Activated effector memory CD4-positive, alpha-beta T cell treated with Interleukin-2 at 50 U/mL for 16 hours (primary cell): ENCODE measurements at places on chromosomes 3 and 15.

DNA sequence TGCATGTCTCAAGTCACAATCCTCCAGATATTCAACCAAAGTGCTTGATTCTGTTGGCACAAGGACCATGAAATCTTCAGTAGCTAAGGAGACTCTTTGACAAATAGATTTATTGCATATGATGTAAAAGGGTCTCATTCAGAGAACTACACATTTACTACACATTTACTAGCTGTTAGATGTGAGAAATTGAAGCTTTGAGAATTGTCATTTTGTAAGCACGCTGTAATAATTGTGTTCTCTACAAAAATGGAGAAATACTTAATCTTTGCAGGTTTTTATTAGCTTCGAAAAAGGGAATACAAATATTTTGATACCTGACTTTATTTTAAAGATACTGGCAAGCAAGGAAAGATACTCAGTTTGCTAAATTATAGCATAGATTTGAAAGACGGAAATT is 70.2 kb upstream of the CHD2 start:
- DNase-seq = no peak

DNA sequence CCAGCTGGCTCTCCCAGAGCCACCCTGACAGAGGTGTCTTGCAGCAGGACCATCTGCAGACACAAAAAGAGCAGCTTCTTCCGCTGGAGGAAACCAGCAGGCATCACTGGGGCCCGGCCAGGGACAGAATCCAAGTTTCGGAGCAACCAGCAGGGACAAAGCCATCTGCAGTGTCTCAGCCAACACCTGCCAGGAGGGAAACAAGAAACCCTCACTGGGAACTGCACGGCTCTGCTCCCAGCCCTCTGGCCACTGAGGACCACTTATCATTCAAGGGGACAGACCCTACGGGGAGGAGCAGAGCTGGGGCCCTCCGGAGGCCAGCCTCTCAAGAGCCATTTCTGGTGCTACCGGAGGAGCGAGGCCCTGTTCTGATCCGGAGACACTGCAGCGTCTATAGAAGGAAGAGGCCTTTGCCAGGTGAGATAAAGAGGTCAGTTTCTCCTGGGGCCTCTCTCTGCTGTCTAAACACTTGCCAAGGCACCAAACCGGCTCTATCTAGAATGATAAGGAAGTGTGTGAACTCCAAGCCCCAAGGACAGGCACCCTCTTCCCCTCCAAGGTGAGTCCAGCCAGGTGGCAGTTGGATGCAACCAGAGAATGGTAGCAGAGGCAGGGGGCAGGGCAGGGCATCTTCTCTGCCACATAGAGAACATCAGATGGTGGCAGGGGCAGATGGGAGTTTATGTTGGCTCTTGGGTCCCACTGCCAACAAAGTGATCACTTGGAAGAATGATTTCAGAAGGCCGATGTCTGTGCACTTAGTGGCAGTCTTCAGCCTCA is 89.0 kb downstream of the CHSY1 start:
- no peak for DNase-seq

- no peak for DNase-seq
These were observed 12.1 kb upstream of the POLG start for GRCh38 chr15:89346516-89347231.

DNA sequence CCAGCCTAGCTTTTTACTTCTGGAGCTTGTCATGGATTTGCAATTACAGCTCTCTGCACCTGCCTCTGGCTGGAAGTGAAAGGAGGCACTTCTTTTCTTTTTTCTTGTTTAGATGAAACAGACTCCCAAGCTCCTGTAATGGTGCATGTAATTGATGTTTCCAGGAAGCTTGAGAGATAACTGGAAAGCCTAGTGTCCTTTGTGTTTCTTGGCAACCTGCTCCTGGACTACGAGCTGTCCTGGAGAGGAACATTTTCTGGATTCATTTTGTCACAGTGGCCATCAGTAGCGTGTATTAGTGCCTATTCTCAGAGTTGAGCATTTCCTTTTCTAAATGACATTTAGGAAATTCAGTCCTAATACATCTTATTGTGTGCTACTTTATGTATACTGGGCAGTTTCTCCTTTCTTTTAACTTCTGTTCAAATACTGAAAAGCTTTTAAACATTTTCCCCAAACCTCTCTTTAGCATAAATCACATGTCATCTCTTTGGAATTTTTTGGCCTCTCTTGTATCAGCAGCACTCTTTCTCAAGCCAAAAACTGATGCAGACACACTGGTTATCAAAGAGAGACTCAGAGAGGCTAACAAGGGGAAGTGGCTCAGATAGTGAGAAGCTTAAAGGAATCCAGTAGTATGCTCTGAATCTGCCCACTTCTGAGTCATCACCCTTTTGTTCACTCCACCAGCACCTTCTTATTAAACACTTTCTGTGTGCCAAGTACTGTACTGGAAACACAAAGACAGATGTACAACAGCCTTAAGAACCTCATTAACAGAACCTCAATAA is 62.6 kb upstream of the SLC2A2 start:
- DNase-seq = no peak

GRCh38 chr15:66921319-66921915 is 144.0 kb upstream of the SMAD3 start:
- no peak for DNase-seq

DNA sequence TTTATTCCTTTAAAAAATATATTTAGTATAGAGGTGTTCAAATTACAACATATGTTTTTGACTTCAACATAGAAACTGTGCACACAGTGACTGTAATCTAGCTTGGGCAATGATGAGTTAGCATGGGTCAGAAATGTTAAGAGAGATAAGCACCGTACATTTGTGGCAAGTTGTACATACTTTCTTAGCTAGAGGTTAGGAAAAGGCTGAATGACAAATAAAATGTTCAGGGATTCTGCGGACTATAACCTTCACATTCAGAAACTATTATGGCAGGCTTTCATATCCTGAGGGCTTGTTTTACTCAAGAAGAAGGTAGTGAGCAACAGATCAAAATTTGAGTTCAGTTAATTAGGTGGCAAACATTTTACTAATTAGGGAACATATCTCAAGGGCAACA is 379.7 kb upstream of the EPHA6 start:
- DNase-seq = no peak

GRCh38 chr3:69012800-69013252 is 658 bp downstream of the EOGT start:
- no peak for DNase-seq

DNA sequence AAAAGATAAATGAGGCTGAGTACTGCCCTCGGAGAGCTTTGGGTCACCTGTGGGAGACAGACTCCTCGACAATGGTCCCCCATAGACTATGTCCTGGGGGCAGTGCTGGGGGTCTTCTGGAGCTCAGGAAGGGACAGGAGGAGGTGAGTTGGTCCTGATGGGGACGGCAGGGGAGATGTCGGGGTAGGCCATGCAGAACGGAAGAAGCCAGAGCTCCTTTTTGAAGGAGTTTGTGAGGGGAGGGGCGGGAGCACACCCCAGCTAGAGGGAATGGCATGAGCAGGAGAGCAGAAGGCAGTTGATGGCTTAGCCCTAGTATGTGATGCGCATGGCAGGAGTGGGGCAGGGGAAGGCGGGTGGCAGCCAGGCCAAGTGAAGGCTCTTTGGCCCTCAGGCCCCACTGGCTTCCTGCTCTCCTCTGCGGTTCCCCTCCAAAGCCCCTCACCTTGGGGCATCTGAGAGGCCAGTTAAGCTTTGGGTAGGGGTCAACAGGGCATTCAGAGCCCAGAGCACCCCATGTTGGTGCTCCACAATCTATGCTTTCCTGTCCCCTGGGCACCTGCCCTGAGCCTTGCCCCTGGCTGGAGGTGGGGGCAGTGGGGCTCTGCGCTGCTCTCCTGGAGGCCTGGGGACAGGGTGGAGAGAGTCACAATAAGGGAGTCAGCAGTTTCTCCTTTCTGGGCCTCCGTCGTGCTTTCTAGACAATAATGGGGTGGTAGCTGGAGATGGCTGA is 179.3 kb downstream of the SMAD6 start:
- no peak for DNase-seq

DNA sequence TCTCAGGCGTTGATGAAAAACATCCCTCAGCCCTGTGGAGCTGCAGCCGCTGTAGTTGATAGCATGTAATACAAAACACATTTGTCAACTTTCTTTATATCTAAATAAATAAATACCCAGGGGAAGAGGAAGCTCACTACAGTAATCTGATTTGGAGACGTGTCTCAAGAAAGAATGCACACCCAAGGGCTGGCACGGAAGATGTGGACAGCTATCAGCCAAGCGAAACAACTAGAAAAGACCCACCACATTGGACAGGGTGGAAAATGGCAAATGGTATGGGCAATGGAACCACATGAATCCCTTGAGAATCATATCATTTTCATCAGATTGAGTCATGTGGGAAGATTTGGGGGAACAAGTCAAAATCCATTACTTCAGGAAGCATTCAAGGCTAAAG is 43.1 kb upstream of the ALDH1A3 start:
- no peak for DNase-seq

- no peak for DNase-seq
These were observed 736 bp downstream of the IREB2 start for GRCh38 chr15:78438619-78439285.

GRCh38 chr15:23436421-23436820 is 10.6 kb downstream of the GOLGA6L2 start:
- DNase-seq = no peak

GRCh38 chr3:108806316-108806715 is 16.3 kb upstream of the TRAT1 start:
- DNase-seq = no peak

- no peak for DNase-seq
These were observed 638.6 kb upstream of the TBL1XR1 start for GRCh38 chr3:177835917-177836316.

DNA sequence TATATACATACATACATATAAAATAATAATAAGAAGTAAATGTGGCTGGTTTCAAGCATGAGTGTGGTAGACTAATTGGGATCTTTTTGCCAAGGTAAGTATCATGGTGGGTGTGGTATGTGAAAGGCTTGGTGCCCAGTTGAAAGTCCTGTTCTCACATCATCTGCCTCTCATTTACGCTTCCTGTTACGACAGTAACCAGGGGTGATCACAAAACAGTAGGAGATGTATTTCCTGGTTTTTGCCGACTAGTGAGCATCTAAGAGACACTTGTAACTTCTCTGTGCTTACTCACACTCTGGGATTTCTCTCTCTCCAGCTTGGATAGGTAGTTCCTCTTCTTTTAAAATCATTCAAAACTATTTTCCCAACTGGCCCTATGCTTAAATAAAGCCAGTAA is 1028.3 kb upstream of the NR2F2 start:
- DNase-seq = no peak

GRCh38 chr15:87227846-87228245 is 1028.7 kb downstream of the NTRK3 start:
- DNase-seq = no peak

GRCh38 chr3:54171951-54172350 is 49.6 kb downstream of the CACNA2D3 start:
- no peak for DNase-seq

- DNase-seq = no peak
These were observed 64.5 kb downstream of the GLDN start for GRCh38 chr15:51405693-51406523.

- DNase-seq = no peak
These were observed 2.2 kb upstream of the ELL3 start for GRCh38 chr15:43779016-43779415.

GRCh38 chr3:171309906-171310359 is 150.3 kb downstream of the TNIK start:
- DNase-seq = no peak

GRCh38 chr3:54125300-54125699 is 2.9 kb downstream of the CACNA2D3 start:
- DNase-seq = no peak

- DNase-seq = no peak
These were observed 562.7 kb downstream of the GBE1 start for GRCh38 chr3:81198756-81199155.

DNA sequence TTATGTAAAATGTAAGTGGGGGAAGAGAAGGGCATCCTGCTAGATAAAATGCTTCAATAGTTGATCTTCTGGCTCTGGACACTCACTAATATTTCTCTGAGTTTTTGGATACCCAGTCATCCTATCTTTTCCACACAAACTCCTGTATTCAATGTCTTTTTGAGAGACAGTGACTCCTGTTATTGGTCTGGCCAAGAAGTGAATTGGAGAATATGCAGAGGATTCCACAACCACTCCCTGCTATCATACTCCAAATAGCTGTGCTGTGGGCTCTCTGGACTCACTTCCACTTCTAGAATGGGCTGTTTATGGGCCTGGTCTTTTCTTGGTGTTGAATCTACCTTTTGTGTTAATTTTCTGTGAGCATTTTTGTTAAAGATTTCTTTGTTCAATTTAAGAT is 376.8 kb downstream of the NLGN1 start:
- no peak for DNase-seq

GRCh38 chr3:54712539-54712938 is 215.3 kb downstream of the LRTM1 start:
- DNase-seq = no peak

GRCh38 chr3:31958701-31959152 is 22.3 kb downstream of the OSBPL10 start:
- DNase-seq = no peak

- no peak for DNase-seq
These were observed 98.4 kb downstream of the NAALADL2 start for GRCh38 chr3:174957551-174958001.

DNA sequence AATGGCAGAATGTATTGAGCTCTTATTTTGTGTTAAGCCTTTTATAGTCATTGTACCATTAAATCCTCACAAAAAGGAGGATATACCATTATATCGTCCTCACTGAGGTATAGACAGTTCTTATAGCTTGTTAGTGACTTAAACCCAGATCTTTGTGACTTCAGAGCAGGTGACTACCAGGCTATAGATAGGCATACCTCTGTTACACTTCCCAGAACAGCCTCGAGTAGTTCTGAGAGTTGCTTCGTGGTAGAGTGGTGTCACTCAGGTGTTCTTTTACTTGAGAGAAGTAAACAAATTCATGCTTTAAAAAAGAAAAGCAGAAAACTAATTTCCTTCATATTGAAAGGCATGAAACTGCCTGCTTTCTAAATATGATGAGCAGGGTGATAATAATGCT is 59.9 kb downstream of the SEC22A start:
- no peak for DNase-seq

DNA sequence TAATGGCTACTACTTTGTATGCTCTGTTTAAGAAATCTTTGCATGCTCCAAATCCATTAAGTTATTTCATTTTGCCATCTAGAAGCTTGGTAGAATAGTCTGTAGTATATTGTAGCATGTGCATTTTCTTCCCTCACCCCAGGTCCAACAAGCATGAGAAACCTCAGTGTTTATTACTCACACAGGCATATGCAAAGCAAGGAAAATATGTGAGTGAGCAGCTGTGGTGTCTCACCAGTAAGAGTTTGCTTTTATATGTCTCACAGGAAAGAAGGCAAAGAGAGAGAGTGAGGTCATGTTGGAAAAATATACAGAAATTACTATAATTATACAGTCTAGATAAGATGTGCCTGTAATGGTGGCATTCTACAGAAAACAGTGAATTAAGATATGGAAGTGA is 312.5 kb downstream of the C3orf38 start:
- DNase-seq = no peak

- no peak for DNase-seq
These were observed 21.8 kb downstream of the MYH15 start for GRCh38 chr3:108488631-108489030.
